Stimulated activated effector memory CD8-positive, alpha-beta T cell treated with anti-CD3 and anti-CD28 coated beads, Interleukin-12 subunit alpha, Interleukin-12 subunit beta, amount 100 ng/mL, for 72 hours (primary cell): ENCODE measurements at places on chromosomes 1 and 21.

- DNase-seq, result no peak
Observed at GRCh38 chr1:175503538-175503937, 239.9 kb downstream of the TNR start.

- DNase-seq, result no peak
Observed at GRCh38 chr1:27090911-27091310, 64.0 kb downstream of the SLC9A1 start.

- DNase-seq, result no peak
Observed at GRCh38 chr1:226816576-226816975, 53.8 kb upstream of the PSEN2 start.

- no peak for DNase-seq
Observed at GRCh38 chr21:43320526-43320925, 106.4 kb downstream of the SIK1 start.

- no peak for DNase-seq
Observed at GRCh38 chr1:230772457-230773395, 25.5 kb downstream of the CAPN9 start.

DNA sequence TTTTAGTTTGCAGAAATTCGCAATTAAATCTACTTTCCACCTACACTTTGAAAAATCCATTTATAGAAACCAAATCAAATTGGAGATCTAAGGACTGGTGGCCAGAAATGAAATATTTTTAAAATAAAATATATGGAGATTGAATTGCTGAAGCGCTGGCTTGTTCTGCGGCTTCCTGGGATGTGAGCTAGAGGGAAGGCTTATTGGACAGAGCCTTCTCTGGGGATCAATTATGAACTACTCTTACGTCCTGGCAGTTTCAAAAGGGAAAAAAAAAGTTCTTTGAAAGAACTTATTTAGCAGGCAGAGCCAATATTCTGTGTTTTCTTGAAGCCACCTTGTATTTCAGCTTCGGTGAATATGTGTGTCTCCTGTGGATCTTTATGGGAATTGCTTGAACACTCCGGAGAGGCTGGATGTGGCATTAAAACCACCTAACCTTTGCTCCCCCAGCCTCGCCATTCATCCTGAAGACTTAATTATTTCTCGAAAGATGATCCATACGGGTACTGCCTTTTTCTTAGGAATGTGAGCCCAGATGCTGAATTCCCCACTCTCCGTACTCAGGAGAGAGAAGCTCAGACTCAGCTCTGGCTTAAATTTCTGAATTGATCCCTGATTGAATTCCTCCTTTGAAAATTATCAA is 478.9 kb upstream of the VAMP3 start:
- no peak for DNase-seq

DNA sequence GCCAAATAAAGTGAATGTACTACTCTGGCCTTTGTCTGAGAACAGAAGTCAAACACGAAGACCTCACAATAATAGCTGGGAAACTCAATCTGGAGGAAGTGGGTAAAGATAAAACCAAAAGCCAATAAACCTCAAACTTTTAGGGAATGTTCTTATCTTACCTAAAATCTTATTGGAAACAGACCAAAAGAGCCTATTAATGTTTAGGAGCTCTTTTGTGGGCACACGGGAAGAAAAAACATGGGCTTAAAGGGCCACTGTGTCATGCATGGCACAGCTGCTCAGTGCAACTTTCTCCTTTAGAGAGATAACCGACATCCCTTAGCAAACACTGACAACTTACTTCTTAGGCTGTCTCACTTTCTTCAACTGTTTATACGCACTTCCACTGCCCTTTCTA is 16.1 kb downstream of the EIF2B3 start:
- no peak for DNase-seq

GRCh38 chr21:35035116-35035515 is 14.0 kb downstream of the RUNX1 start:
- DNase-seq, result no peak

GRCh38 chr1:37476087-37476452 is 1.7 kb downstream of the ZC3H12A start:
- DNase-seq, result peak; percentile 61

- no peak for DNase-seq
Observed at GRCh38 chr1:38240618-38241017, 194.0 kb upstream of the POU3F1 start.

- no peak for DNase-seq
Observed at GRCh38 chr1:24775348-24775747, 30.1 kb downstream of the CLIC4 start.

DNA sequence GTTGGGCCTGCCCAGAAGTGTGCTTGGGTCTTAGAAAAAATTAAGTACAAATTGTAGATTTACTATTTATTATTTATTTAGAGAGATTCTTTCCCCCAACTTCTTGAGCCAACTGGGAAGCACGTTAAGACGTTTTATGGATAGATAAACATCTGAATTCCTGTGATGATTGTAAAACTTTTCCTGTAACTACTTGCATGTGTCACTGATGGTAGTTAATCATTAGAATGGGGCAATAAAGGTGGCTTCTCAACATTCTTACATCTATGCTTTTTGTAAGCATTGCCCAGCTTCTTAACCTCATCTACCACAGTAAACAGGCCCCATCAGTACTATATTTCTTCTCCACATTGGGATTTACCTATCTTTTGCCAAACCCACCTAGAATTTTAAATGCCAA is 559.8 kb downstream of the LMO4 start:
- DNase-seq, result no peak

GRCh38 chr1:204507317-204508105 is 8.7 kb upstream of the MDM4 start:
- DNase-seq, result peak; percentile 66

GRCh38 chr1:1178794-1179331 is 5.2 kb downstream of the TTLL10 start:
- no peak for DNase-seq

GRCh38 chr1:178484698-178485225 is 12.0 kb downstream of the CLEC20A start:
- DNase-seq, result no peak
